ENCODE measurements at places on chromosomes 16 and 17.

GRCh38 chr16:1002399-1003166 is 21.0 kb downstream of the SOX8 start:
- DNase-seq, result peak; percentile 58

GRCh38 chr16:78882751-78883150 is 717.8 kb downstream of the MAF start:
- DNase-seq, result no peak

GRCh38 chr16:88202207-88202745 is 180.5 kb upstream of the ZNF469 start:
- DNase-seq, result no peak

DNA sequence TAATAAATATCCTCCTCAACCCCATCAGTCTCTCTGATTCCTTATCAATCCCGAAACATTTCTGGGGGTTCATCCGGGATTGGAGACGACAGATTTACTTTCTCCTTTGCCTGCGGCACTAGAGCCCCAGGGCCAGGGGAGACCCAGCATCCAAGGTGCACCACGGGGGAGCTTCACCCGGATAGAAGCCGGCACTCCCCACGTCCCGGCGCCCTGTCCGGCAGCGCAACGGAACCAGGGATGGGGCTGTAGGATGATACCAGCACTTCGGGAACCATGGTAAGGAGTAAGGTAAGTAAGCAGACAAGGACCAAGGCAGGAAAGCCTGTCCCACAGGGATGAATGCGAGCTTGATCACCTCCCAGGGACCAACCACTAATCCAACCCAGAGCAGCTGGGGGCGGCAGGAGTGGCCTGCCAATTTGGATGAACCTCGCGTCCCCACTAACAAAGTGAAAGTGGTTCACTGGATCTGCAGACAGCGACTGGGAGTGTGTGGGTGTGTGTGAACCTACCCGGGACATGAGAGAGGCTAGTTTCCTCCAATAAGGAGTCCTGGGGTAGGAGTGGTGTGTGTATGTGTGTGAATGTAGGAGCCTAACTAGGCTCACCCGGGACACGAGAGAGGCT is 11.9 kb downstream of the POLR3K start:
- no peak for DNase-seq

DNA sequence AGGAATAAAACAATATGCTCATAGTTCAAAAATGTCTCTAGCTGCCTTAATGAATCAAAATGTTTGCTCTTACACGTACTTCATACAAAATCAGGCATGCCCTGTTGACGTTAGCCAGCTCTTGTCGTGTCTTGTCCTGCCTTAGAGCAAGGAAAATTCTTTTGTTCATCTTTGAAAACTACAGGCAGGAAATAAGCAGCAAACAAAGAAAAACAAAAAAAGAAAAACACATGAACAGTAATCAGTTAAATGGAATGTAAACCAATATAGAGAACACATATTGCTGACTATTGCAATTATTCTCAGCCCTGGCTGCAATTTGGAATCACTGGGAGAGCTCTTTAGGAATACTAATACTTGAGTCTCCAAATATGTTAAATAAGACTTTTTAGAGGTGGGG is 1.7 kb downstream of the CAPNS2 start:
- no peak for DNase-seq

- DNase-seq, result no peak
Measured at GRCh38 chr16:71584543-71585317, 7.8 kb upstream of the TAT start.

DNA sequence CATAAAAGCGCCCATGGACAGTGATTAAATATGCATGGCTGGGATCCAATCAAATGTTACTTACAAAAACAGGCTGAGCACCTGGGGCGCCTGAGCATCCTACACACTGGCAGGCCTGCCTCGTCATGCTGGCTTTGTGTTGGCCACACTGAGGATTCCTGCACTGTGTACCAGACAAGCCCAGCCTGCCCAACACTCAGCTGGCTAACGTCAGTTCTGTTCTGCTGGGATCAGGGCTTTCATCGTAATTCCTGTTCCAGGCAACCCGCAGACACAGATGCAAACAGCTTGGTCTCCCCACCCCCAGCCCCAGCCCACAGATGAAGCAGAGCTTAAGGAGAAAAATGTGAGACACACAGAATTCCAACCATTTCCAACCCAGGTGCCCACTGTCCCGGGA is 30.7 kb downstream of the PIMREG start:
- DNase-seq, result no peak

DNA sequence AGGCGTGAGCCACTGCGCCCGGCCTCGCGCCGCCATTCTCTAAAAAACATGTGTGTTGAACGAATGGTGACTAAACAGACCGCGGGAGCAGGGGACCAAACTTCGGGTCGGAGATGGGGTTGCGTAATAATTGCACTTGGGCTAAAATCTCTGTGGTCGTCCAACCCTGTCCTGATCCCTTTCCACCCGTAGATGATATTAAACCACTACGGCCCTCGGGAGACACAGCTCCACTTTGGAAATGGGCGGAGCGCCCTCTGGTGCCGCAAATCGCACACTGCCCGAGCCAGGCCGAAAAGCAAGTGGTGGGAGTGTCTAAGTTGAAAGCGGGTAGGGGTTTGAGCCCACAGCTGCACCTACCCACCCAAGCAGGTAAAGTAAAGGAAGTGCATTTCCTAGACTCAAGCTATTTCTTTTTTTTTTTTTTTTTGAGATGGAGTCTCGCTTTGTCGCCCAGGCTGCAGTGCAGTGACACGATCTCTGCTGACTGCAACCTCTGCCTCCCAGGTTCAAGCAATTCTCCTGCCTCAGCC is 17.0 kb downstream of the CAVIN1 start:
- peak; percentile 80 for DNase-seq

GRCh38 chr17:16120937-16121336 is 94.4 kb downstream of the NCOR1 start:
- DNase-seq, result no peak

GRCh38 chr17:10415161-10415560 is 6.6 kb downstream of the MYH8 start:
- no peak for DNase-seq

GRCh38 chr16:67264277-67264676 is 15.1 kb upstream of the PLEKHG4 start:
- no peak for DNase-seq

- DNase-seq, result no peak
Measured at GRCh38 chr17:8623591-8623990, 6.9 kb downstream of the MYH10 start.

- peak; percentile 58 for DNase-seq
Measured at GRCh38 chr17:77375917-77376651, 235.3 kb downstream of the SEC14L1 start.

- no peak for DNase-seq
Measured at GRCh38 chr17:79396696-79397095, 214.2 kb downstream of the RBFOX3 start.

DNA sequence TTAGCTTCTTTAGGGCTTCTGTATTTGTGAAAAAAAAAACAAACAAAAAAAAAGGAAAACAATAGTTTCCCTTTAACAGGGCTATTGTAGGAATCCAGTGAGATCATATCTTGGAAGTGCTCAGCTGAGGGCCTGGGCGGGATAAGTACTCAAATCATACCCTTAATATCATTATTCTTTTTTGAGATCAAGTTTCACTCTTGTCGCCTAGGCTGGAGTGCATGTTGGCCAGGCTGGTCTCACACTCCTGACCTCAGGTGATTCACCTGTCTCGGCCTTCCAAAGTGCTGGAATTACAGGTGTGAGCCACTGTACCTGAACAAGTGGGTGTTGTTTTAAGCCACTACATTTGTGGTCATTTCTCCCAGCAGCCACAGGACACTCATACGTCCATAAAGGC is 87.0 kb downstream of the CDH13 start:
- DNase-seq, result no peak

DNA sequence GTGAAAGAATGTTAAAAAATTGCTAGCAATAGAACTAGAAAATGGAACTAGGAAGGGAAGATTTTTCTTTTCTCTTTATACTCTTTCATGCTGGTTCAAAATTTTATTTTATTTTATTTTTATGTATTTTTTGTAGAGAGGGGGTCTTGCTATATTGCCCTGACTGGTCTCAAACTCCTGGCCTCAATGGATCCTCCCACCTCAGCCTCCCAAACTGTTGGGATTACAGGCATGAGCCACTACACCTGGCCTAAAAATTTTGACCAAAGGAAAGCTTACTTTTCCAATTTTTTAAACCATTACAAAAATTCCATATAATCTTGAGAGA is 10.0 kb upstream of the TERF2 start:
- no peak for DNase-seq

- peak; percentile 7 for DNase-seq
Measured at GRCh38 chr17:45052052-45052772, 780 bp upstream of the DCAKD start.

- DNase-seq, result no peak
Measured at GRCh38 chr17:6517062-6517461, 39.3 kb downstream of the PITPNM3 start.

DNA sequence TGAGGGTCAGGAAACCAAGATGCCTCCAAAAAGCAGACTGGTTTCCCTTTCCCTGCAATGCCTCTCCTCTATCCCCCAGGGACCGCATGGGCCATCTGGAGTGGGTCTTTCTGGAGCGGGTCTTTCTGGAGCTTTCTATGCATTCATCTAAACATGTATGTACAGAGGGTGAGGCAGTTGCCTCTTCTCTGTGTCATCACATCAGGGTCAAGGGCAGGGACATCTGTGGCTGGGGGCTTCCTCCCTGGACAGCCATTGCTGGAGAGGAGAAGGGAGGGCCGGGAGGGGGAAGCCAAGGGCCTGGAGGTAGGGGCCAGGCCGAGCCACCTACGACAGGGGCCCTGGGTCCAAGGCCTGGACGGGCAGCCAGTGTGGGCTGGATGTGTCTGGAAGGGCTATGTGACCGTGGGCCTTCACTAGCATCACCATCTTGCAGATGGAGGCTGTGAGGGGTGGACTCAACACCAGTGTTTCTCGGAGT is 840 bp downstream of the ADCY7 start:
- no peak for DNase-seq

- DNase-seq, result no peak
Measured at GRCh38 chr17:58277802-58278595, 2.7 kb downstream of the MPO start.

DNA sequence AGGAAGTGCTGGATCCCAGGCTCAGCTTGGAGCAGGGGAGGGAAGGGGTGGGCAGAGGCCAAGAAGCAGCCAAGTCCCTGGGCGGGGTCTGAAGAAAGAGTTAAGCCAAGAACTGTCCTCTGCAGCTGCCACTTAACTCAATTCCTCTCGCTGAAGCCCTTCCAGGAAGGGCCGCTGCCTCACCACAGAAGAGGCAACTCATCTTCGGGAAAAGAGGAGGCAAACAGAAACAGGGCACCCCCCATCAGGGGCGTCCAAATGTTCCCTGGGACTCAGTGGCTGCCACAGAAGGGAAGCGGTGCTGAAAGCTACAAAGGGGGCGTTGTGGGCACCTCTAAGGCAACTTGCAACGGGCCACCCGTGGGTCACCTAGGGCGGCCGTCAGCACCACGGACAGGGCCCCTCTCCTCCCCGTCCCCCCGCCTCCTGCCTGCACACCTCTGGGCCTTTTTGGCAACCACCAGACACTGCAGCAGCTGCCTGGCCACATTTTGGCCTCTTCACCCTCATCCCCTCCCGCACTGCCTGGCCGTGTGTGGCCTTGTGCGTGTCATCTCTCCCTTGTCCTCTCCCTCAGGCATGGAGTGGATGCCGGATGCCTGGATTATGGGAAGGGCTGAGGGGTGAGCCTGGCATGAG is 2.5 kb downstream of the TLCD3B start:
- no peak for DNase-seq

GRCh38 chr17:37392024-37392590 is 14.5 kb downstream of the ACACA start:
- DNase-seq, result no peak

DNA sequence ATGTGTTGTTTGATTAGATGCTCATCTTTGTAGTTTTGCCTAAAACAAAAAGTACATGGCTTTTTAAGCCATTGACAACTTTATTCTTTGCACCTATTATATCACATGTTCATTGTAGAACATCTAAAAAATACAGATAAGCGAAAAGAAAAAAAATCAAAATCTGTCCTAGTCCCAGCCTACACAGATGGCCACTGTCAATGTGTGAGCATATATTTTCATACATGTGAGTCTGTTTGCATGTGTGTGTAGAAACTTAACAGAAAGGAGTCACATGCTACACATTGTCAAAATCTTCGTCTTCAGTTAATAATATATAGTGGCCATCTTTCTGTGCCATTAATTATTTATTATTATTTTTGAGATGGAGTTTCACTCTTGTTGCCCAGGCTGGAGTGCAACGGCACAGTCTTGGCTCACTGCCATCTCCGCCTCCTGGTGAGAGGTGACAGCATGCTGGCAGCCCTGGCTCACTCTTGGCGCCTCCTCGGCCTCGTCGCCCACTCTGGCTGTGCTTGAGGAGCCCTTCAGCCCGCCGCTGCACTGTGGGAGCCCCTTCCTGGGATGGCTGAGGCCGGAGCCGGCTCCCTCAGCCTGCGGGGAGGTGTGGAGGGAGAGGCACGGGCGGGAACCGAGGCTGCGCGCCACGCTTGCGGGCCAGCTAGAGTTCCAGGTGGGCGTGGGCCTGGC is 68.5 kb upstream of the AMZ2 start:
- DNase-seq, result no peak

DNA sequence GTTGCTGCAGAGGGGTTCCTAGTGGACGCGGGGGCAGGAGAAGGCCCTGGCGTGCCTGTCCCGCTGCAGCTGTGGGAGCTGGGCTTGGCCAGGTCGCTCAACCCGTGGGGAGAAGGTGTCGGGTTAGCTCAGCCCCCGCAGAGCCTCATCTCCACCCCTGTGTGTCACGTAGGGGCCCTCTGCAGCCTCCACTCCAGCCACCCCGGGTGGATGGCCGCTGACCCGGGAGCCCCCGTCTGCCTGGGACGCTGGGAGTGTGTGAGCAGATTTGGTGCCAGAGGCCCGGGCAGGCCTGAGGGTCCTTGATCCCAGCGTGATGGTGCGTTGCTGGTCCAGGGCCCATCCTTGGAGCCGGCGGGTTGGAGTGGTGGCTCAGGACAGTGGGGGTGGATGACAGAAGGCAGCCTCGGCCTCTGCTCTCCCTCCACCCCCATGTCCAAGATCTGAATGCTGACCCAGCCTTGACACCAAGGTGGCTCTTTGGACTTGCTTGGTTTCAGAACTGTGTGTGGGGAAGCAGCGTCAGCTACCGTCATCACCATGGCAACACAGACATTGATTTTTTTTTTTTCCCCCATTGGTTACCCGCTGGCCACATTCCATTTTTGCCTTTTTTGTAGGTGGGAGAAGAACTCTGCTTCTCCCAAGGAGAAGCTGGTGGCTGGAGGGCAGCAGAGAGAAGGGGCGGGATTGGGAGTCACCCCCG is 35.7 kb downstream of the BAIAP2 start:
- no peak for DNase-seq

GRCh38 chr17:45197555-45198334 is 23.9 kb upstream of the FMNL1 start:
- peak; percentile 88 for DNase-seq

GRCh38 chr17:1627182-1627981 is 1.3 kb downstream of the SLC43A2 start:
- DNase-seq, result no peak

DNA sequence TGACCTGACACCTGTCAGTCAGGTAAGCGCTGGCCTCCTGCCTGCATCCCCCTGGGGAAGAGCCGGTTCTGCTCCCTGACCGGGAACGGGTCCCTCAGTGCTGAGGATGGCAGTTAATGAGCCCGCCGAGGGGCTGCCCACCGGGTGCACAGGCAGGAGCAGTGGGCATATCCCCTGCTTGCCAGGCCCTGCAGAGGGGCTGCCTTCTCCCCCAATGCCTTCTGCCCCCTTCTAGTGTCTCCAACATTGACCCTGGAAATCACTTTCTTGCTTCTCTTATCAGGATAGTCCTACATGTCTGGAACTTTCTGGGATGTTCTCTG is 388.5 kb downstream of the SEC14L1 start:
- DNase-seq, result no peak

GRCh38 chr17:50542795-50543774 is 3.9 kb upstream of the SPATA20 start:
- no peak for DNase-seq
